ENCODE measurements at places on chromosomes 11 and 22. TPM values are rescaled to one million over a fixed set of nuclear protein-coding genes. Genes with fewer than 3 reads are reported as not detected.

Gene RAB36
- 9.7 TPM for polyA plus RNA-seq

Gene ACTN3
- polyA plus RNA-seq, result not detected

Gene EXT2
- polyA plus RNA-seq, result 29.8 TPM

Gene CRACR2B
- 16.5 TPM for polyA plus RNA-seq

Gene OR10A4
- polyA plus RNA-seq, result not detected

Gene CHRNA10
- polyA plus RNA-seq, result 0.39 TPM

Gene CHCHD10
- 1,445 TPM for polyA plus RNA-seq

Gene LINC01488
- not detected for polyA plus RNA-seq

Measured in kidney (tissue), 22 donors.